ENCODE measurements at places on chromosomes 1 and 21.
A peak's percentile ranks its signal among the peaks of the same experiment; 100 is the strongest.

DNA sequence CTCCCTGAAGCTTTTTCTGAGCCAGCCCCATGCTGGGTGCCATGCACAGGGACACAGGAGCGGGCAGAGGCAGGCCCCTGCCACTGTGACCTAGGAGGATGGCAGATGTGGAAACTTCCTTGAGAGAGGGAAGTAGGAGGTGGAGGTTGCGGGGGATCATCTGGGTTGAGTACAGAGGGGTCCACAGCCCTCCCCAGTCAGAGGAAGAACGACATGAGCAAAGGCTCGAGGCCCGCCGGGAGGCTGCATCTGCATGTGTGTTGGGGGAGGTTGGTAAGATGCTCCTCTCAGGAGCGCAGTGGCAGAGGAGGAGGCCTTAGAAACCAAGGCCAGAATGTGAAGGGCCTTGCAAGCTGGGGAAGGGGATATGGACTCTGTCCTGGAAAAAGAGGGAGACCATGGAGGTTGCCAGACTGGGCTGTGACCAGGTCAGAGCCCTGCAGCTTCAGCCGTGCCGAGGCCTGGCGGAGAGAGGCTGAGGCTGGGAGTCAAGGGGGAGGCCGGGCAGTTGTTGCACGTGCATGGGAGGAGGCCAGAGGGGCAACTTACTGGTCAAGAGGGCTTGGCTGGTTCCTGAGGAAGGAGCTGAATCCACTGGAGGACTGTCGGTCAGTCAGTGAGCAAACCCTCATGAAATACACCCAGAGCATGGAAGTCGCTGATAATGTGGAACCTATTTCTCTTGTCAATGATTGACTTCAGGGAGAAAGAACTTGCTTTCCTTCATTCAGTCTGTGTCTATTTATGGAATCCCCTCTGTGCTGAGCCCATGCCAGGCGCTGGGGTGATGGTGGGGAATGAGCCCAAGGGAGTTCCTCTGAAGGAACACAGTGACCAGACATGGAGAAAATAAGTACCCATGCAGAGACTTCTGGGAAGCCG, 31.7 kb downstream of the A3GALT2 start:
- no peak overlapping the region for H3K4me3 ChIP-seq
- H3K36me3 ChIP-seq, result peaks cover 37% of the 10 kb centered on the region
- no peaks in the 10 kb centered on the region for H3K27me3 ChIP-seq
- H3K27ac ChIP-seq, result no peak overlapping the region

- H3K4me1 ChIP-seq, result no peaks in the 10 kb centered on the region
- no peak overlapping the region for H3K27ac ChIP-seq
- no peaks in the 10 kb centered on the region for H3K27me3 ChIP-seq
Measured at GRCh38 chr1:5312293-5312674, 657.9 kb downstream of the AJAP1 start.

GRCh38 chr1:108824051-108824450, 32.8 kb downstream of the AKNAD1 start:
- H3K36me3 ChIP-seq, result no peaks in the 10 kb centered on the region
- no peak overlapping the region for H3K27ac ChIP-seq
- H3K4me1 ChIP-seq, result peaks cover 3% of the 10 kb centered on the region
- no peak for DNase-seq
- no peak overlapping the region for H3K4me3 ChIP-seq

GRCh38 chr1:56973923-56974742, 8.3 kb upstream of the C8B start:
- no peaks in the 10 kb centered on the region for H3K4me1 ChIP-seq
- no peaks in the 10 kb centered on the region for H3K27me3 ChIP-seq
- H3K36me3 ChIP-seq, result no peaks in the 10 kb centered on the region
- H3K27ac ChIP-seq, result no peak overlapping the region
- no peak overlapping the region for H3K4me3 ChIP-seq

DNA sequence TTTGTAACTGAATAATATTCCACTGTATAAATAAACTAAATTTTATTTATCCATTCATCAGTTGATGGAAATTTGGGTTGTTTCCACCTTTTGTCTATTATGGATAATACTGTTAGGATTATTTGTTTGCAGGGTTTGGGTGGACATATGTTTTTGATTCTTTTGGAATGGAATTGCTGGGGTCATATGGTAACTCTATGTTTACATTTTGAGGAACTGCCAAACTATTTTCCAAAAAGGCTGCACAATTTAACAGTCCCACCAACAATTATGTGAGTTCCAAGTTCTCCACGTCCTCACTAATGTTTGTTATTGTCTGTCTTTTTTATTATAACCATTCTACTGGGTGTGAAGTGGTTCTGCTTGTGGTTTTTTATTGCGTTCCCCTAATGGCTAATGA, 4.3 kb upstream of the SERBP1 start:
- no peak overlapping the region for H3K4me3 ChIP-seq
- H3K4me1 ChIP-seq, result peaks cover 6% of the 10 kb centered on the region
- no peaks in the 10 kb centered on the region for H3K36me3 ChIP-seq
- H3K27ac ChIP-seq, result no peak overlapping the region
- no peak for DNase-seq

DNA sequence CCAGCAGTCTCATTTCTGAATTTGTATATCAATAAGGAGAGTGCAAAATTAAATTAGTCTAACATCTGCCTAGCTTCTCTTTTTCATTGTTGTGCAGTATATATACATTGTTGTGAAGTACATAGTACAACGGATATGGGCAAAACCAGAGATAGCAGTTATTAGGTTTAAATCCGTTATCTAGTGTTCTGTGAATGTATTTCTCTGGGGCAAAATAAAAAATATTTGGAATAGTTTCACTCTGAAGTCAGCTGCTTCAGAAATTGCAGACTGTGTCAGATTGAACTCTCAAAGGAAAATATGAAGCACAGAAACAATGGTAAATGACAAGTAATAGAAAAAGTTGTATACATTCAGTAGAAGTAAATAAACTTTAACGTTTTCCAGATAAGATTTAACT, 836.5 kb upstream of the CXADR start:
- no peaks in the 10 kb centered on the region for H3K27me3 ChIP-seq
- no peaks in the 10 kb centered on the region for H3K36me3 ChIP-seq
- H3K27ac ChIP-seq, result no peak overlapping the region

DNA sequence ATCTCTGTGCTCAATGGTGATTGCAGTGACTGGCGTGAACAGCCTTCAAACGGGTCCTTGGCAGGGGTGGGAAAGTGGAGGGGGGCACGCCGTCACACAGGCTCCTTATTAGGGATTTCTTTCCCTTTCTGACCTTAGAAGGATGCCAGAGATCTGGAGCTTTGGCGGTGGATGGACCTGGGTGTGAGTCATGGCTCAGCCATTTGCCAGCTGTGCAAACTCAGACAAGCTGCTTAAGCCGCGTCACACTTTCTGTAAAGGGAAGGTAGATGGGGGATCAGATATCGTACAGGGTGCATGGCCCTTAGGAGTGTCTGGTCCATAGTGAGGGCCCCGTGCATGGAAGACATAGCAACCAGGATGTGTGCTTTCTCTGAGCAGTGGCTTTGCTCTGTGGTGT, 48.3 kb upstream of the C1orf174 start:
- H3K4me3 ChIP-seq, result no peak overlapping the region
- no peak overlapping the region for H3K27ac ChIP-seq
- no peaks in the 10 kb centered on the region for H3K36me3 ChIP-seq
- DNase-seq, result no peak
- H3K27me3 ChIP-seq, result peaks cover 5% of the 10 kb centered on the region

- no peak overlapping the region for H3K27ac ChIP-seq
- no peaks in the 10 kb centered on the region for H3K4me1 ChIP-seq
- no peak for DNase-seq
- H3K27me3 ChIP-seq, result no peaks in the 10 kb centered on the region
Measured at GRCh38 chr1:185864331-185864730, 130.1 kb downstream of the HMCN1 start.

DNA sequence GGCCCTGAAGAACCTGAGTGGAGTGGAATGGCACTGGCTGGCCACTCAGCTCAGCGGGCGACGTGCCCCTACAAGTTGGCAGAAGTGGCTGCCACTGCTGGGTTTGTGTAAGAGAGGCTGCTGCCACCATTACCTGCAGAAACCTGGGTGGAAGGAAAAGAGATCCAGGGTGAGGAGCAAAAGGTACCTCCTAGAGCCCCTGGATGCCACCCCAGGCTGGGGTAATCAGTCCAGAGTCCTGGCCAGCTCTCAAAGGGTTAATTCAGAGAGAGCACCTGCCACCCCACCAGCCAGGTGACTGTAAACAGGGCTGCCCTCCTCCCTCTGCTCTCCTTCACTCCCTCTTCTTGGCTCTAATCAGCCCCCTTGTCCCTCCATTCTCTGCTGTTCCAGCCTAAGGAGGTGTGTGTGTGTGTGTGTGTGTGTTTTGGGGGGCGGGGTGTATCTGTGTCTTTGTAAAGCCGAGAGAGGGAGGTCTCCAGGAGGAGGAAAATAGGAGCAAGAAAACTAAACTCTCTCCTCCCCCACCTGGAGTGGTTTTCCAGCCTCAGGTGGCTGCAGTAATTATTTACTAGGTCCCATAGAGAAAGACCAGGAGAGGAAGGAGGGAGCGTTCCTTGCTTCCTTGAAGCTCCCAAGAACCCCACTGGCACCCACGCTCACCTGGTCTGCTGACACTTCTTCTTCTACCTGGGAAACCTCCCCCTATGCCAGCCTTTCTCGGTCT, 12.6 kb downstream of the TRIM46 start:
- H3K4me1 ChIP-seq, result peaks cover 13% of the 10 kb centered on the region
- H3K27ac ChIP-seq, result peak overlapping the region; percentile 66
- H3K36me3 ChIP-seq, result no peaks in the 10 kb centered on the region
- no peaks in the 10 kb centered on the region for H3K27me3 ChIP-seq
- no peak for DNase-seq

DNA sequence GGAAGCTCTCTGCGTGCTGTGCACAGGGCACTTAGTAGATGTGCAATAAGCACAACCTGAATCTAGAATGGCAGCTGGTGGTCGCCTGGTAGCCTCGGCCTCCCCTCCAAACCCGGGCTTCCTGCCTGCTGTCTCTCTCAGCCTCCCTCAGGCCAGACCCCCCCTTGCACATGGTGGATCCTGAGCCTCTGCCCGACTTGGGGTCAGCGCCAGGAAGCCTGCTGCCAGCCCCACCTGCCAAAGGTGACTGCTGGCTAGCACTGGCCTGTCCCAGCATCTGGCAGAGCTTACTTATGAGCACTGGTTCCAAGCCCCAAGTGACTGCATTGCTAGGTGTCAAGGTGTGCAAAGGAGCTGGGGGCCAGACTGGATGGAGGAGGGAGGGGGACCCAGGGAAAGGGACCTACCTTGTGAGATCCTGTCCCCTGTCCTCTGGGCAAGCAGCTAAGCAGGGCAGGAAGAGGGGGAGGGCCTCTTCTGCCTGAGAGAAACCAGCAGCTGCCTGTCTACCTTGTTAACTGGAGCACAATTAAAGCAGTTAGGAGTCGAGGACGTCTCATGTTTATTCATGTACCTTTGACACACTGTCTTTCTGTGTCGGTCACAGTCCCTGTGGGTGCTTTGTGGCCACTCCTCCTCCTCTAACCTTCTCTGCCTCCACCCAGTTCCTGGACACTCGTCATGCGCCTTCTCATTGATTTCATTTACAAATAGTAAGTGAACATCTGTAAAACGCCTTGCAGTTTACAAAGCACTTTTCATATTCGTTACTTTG, 100.9 kb downstream of the DDX20 start:
- H3K27me3 ChIP-seq, result no peaks in the 10 kb centered on the region
- H3K4me1 ChIP-seq, result no peaks in the 10 kb centered on the region
- H3K4me3 ChIP-seq, result no peak overlapping the region
- no peak overlapping the region for H3K27ac ChIP-seq

- no peak for DNase-seq
- no peaks in the 10 kb centered on the region for H3K27me3 ChIP-seq
- H3K4me1 ChIP-seq, result peaks cover 6% of the 10 kb centered on the region
- H3K4me3 ChIP-seq, result no peak overlapping the region
- no peaks in the 10 kb centered on the region for H3K36me3 ChIP-seq
Measured at GRCh38 chr1:55311979-55312378, 96.8 kb upstream of the USP24 start.

GRCh38 chr1:84936116-84936810, 43.3 kb upstream of the LPAR3 start:
- peaks cover 4% of the 10 kb centered on the region for H3K4me1 ChIP-seq
- no peak overlapping the region for H3K4me3 ChIP-seq
- no peaks in the 10 kb centered on the region for H3K27me3 ChIP-seq
- DNase-seq, result no peak
- no peak overlapping the region for H3K27ac ChIP-seq
- no peaks in the 10 kb centered on the region for H3K36me3 ChIP-seq

GRCh38 chr1:18883636-18884418, 18.5 kb downstream of the ALDH4A1 start:
- no peaks in the 10 kb centered on the region for H3K4me1 ChIP-seq
- no peaks in the 10 kb centered on the region for H3K27me3 ChIP-seq
- peaks cover 7% of the 10 kb centered on the region for H3K36me3 ChIP-seq
- DNase-seq, result peak; percentile 84
- H3K4me3 ChIP-seq, result no peak overlapping the region
- H3K27ac ChIP-seq, result no peak overlapping the region

DNA sequence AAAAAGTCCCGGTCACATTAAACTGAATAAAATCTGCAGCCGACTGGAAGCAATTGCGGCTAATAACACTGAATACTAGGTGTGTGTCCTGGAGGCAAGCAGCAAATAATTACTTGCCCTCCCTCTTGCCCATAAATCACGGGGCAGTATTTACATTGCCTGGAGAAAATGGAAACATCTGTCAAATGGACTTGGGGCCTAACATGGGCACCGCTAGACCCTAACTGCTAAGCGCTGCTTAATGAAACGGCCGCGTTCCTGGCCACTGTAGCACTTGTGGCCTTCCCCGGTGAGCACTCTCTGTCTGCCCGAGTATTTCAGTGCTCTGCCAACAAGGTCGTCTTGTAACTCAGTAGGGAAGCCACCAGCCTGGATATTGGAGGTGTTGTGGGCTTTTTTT, 23.9 kb upstream of the KNCN start:
- H3K36me3 ChIP-seq, result peaks cover 74% of the 10 kb centered on the region
- DNase-seq, result no peak
- no peaks in the 10 kb centered on the region for H3K27me3 ChIP-seq
- H3K4me3 ChIP-seq, result no peak overlapping the region

- peaks cover 49% of the 10 kb centered on the region for H3K4me1 ChIP-seq
- H3K27me3 ChIP-seq, result no peaks in the 10 kb centered on the region
- no peak for DNase-seq
- peak overlapping the region; percentile 14 for H3K27ac ChIP-seq
- H3K4me3 ChIP-seq, result no peak overlapping the region
Measured at GRCh38 chr21:44924606-44925377, 4.1 kb upstream of the ITGB2 start.

GRCh38 chr1:116950517-116951199, 40.9 kb downstream of the PTGFRN start:
- H3K27me3 ChIP-seq, result no peaks in the 10 kb centered on the region
- H3K4me1 ChIP-seq, result peaks cover 4% of the 10 kb centered on the region
- no peak for DNase-seq
- no peaks in the 10 kb centered on the region for H3K36me3 ChIP-seq
- peak overlapping the region; percentile 17 for H3K27ac ChIP-seq

- H3K4me3 ChIP-seq, result no peak overlapping the region
- no peaks in the 10 kb centered on the region for H3K27me3 ChIP-seq
- DNase-seq, result no peak
- H3K27ac ChIP-seq, result no peak overlapping the region
- no peaks in the 10 kb centered on the region for H3K4me1 ChIP-seq
- no peaks in the 10 kb centered on the region for H3K36me3 ChIP-seq
Measured at GRCh38 chr21:19830446-19830845, 1167.8 kb upstream of the NCAM2 start.
